BJ (cell line): ENCODE measurements at places on chromosomes 3 and 15.

DNA sequence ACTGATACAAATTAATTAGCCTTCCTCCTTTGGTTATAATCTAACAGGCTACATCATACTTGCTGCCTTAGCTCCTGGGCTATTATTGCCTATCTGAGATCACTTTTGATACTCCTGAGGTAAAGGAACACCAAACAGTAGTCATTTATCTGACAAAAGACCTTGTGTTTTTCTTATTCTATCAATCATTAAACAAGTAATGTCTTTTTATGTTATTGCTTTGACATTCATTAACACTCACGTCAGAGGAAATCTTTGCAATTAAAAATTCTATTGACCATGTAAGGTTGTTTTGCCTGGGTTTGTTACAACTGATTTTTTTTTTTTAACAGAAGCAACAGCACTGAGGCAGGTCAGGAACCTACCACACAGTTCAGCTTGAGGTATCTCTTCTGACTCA, 366.3 kb downstream of the MECOM start:
- DNase-seq = no peak

DNA sequence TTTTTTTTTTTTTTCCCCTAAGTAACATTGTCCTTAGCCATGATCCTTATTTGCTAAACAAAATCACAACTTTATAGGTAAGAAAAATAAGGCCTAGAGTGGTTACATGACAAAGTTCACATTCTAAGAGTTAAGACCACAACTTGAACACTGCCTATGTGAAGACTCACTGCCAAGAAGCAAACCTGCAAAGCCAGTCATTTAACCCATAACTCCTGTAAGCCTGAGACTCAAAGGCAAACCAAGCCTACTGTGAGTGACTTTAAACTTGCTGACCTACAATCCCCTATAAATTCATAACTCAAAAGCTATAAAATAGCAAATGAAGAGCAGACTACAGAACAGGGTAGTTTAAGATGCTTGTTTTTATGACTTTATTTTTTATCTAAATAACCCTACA, 12.9 kb upstream of the ANKRD28 start:
- no peak for DNase-seq

- peak; percentile 20 for DNase-seq
Measured at GRCh38 chr3:126835472-126836219, 131.6 kb downstream of the CHCHD6 start.

DNA sequence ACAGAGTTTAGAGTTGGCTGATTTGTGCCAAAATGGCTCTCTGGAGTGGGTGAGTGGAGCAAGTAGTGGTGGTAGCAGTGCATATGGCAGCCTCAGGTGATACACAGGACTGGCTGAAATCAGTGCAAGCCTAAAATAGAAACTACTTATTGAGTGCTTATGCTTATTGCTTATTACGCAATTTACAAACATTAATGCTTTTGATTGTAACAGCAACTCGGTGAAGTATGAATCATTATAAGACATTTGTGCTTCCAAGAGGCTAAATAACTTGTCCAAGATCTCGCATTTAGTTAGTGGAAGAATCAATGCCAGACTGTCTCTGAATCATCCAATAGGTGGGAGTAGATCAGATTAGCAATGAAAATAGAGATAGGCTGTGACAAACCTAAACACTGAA, 353.8 kb downstream of the NAALADL2 start:
- DNase-seq = no peak

- DNase-seq = no peak
Measured at GRCh38 chr3:192718156-192718555, 9.2 kb downstream of the FGF12 start.

DNA sequence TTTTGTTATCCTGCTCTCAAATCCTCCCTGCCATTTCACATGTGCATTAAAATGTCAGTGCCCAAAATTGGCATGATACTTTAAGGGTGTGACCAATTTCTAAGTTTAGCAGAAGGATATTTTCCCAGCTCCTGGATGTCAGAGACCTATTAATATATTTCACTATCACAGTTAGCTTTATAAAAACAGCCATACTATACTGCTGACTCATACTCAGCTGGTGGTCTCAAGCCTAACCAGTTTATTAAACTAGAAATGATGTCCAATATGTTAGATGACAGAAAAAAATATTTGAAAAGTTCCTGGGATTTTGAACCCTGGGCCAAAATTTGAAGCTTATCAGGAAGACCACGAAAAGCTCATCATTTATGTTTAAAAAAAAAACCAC, 60.9 kb upstream of the ZNF280D start:
- no peak for DNase-seq

- no peak for DNase-seq
Measured at GRCh38 chr3:180175572-180175971, 138.8 kb upstream of the PEX5L start.

DNA sequence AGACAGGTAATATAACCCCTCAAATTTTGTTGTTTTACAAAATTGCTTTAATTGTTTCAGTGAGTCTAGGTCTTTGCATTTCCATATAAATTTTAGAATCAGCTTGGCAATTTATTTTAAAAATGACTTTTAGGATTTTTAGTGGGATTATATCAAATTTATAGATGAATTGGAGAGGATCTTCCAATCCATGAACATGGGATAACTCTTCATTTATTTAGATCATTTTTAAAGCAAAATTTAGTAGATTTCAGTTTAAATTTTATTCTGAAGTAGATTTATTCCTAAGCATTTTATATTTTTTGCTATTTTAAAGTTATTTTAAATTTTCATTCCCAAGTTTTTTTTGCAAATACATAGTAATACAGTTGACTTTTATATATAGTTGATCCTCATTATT, 58.1 kb upstream of the THSD4 start:
- DNase-seq = no peak

DNA sequence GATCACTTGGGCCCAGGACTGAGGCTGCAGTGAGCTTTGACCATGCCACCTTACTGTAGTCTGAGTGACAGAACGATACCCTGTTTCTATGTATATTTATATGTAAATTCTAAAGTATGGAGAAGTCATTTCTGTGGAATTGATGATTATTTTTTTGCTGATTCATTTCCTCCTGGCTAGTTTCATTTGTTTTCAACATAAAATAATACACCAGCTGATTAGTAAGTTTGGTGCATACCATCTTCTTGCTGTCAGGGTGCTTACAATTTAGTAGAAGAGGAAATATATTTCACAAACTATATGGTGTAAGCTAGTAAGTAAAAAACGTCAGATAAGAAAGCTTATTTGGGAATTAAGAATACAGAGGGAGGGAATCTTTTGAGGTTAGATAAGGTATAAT, 36.0 kb downstream of the SLC25A26 start:
- no peak for DNase-seq

DNA sequence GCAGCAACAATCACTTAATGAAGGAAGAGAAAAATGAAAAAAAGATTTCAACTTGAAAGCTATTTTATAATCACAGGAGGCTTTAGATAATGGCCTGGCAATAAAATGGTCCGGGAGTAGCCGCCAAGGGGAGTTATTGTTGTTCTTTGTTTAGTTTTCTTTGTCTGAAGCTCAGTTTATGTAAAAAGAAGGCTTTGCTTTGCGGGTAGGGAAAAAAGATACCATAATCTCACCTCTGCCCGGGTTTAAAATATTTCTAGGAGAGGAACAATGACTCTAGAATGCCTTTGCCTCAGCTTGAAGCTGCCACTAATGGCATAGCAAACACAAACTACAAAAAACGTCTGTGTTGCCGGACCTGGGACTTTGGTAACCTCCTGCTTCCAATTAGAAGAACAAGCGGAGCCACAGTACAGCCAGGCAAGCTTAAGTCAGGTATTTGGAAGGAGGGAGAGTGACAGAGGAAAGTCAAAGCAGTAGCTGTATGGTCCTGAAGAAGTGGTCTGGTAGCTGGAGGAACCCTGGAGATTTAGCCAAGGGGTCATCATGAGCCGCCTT, 764.5 kb downstream of the TUSC7 start:
- no peak for DNase-seq

- no peak for DNase-seq
Measured at GRCh38 chr3:185361920-185362319, 1.0 kb upstream of the MAP3K13 start.

DNA sequence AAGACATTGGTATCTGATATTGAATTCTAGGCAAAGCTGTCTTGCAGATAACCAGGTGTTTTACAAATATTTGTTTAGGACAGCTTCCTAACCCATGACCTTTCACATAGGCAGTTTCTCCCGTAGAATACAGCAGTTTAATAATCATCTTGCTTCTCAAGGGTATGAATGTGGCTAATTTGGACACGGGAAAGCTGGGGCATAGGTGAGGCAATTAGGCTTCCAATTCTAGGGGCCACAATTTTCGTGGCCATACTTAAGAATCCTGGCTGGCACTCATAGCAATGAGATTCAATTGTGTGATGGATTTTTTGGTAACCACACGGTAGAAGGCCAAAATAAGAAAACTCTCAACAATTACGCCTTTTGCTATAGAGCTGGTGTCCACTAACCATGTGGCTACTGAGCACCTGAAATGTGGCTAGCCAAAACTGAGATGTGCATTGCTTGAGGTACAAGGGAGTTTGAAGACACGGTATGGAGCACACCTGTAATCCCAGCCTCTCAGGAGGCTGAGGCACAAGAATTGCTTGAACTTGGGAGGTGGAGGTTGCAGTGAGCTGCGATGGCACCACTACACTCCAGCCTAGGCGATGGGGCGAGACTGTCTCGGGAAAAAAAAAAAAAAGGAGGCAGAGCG, 34.4 kb downstream of the TFRC start:
- DNase-seq = no peak

DNA sequence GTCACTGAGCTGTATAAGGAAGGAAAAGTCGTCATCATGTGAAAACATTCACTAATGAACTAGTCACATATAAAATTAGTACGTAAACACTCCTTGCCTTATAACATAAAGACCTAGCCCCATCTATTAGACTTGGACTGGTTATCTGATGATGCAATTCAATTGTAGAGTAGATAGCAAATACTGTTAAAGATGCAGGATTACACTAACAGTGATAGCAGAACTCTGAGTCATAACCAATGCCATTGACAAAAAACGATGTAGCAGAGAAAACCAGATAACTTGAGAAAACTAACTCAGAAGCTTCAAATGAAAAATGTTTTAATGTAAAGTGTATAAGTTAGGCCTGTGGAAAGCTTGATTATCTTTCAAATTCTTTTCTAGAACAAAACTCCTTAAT, 132.2 kb downstream of the WDR72 start:
- no peak for DNase-seq
